ENCODE measurements at places on chromosomes 1 and 21.
A peak's percentile ranks its signal among the peaks of the same experiment; 100 is the strongest.

DNA sequence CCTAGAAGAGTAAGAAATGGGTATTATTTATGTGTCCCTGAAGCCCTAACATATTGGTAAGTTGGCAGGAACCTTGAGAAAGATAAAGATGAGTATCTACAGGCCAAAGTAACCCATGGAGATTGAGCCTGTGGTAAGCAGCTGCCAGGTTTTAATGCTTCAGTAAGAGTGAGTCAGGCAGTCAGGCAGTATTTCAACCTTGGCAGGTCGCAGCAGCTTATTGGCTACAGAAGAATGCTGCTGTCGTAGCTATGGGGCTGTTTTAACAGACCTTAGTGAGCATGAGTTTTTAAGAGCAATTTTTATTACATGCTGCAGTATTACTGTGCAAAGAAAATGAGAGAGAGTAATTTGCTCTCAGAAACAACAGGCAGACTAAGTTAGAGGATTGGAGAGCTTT is 10.3 kb upstream of the SLC30A10 start:
- DNase-seq = peak; percentile 47

DNA sequence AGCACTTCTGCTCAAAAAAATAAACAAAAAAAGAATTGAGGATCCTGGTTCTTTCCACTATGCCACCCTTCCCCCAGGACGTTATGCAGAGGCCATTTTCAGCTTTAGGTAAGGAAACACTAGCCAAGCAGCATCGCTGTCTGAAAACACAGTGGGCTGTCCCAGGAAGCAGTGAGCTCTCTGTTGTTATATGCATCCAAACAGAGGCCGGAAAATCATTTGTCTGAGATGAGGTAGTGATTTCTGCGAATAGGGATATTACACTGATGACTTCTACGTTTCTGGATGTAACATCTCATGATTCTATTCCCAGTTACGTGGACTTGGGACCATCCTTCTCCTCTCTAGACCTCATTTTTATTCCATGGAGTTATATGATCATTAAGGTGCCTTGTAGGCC is 137.2 kb downstream of the OMA1 start:
- DNase-seq = no peak

DNA sequence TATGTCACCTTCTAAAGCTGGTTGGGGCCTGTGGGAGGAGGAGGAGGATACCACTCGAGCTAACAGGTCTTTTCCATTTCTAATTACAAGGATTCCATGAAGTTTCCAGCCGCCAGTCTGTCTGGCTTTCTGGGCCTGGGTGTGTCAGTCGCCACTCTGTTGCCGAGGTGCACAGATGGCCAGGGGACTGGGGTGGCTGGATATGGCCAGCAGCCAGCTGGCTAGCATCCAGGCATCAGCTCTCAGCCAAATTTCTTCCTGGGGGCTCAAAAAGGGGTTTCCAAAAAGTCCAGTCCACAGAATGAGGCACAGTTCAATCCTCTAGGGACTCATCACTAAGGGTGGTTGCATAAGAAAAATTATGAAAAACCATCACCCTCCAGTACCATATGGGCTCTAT is 32.4 kb downstream of the ITPKB start:
- no peak for DNase-seq

GRCh38 chr21:24014381-24014780 is 1592.9 kb downstream of the MRPL39 start:
- no peak for DNase-seq

DNA sequence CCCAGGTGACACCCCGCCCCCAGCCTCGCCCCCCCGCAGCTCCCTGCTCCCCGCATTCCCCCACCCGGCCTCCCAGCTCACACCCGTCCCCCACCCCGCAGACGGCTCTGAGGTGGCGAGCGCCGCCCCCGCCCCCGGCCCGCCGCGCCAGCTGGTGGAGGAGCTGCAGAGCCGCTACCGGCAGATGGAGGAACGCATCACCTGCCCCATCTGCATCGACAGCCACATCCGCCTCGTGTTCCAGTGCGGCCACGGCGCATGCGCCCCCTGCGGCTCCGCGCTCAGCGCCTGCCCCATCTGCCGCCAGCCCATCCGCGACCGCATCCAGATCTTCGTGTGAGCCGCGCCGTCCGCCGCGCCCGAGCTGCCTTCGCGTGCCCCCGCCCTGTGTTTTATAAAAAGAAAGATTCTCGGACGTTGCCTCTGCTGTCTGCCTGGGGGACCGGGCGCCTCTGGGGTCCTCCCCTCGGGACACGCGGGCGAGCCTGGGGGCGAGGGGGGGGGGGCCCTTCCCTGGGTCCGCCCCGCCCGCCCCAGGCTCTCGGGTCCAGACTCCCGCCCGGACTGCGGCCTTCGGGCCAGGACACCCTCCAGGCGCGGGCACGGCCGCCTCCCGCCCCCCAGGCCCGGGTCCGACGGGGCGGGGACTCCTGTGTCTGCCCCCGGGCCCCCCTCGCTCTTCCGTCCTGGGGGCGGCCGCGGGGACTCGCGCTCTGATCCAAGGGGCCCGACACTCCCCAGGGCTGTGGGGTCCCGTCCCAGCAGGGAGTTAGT is 1.6 kb upstream of the MMP23B start:
- no peak for DNase-seq

DNA sequence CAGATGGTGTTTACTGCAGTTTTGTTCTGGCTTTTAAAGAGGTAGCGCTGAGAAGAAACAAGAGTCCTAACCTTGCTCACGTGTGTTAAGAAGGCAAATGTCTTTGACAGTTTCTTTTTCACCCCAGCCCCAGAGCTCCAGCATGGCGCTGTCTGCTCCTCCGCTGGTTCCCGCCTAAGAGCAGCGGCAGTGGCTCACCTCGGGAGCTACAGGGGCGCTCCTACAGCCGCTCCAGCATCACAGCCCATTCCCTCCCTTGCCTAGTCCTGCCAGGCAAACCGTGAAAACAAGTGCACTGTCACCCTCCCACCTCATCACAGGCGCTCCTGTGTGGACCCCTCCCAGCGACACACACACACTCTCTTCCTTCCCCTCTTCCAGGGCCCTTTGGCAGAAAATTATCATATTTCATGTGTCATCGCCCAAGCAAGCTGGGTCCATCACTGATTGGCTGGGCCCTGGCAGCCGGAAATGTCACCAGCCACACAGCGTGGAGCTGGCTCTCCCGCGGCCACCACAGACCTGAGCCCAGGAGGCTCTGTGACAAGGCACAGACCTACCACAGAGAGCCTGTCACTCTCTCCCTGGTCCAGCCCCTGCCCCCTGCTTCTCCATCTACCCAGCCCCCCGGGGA is 1.2 kb upstream of the HIVEP3 start:
- peak; percentile 76 for DNase-seq

GRCh38 chr1:199335496-199335895 is 692.0 kb upstream of the NR5A2 start:
- DNase-seq = no peak

GRCh38 chr1:213127074-213127473 is 76.0 kb downstream of the RPS6KC1 start:
- DNase-seq = no peak

GRCh38 chr1:25020851-25021590 is 90.9 kb upstream of the RUNX3 start:
- no peak for DNase-seq

DNA sequence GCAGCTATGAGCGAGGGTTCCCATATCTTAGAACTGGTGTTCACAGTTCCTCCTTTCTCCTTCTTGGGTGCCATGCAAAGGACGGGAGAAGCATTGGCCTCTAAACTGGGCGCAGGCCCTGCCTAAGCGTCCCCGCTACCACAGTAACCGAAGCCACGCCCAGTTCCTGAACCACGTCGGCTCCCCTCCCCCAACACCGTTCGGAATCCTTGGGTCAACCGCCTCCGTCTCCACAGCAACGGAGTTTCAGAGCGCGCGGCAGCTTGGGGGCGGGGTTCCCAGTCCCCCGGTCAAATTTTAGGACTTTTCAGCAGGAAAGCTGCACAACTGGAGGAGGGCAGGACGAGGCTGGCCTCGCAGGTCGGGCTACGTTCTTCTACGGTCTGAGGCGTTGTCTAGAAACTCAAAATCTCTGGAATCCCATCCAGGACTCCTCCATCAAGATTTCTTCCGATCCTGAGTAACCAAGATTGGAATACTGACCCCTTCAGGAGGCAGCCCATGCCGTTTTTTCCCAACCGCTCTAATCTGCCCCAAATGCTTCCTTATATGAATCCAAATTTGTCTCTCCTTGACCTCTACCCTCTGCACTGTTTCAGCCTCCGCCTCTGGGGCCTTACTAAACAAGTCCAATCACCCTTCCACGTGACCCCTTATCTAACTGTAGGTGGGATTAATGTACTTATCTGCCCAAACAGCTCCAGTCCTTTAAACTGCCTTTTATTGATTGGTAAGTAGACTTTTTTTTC is at the start of gene SPAG17:
Gene SPAG17 (minus strand): TSS at position 145 of the 749 bp plus-strand sequence. CDS start 71 bp downstream, at position 74.
- no peak for DNase-seq

- no peak for DNase-seq
Measured at GRCh38 chr1:30696831-30697230, 26.6 kb downstream of the MATN1 start.

GRCh38 chr1:85689775-85690404 is 18.3 kb downstream of the ZNHIT6 start:
- DNase-seq = no peak
